Sigmoid colon (tissue), 7 donors: ENCODE measurements at places on chromosomes 11 and 22. TPM values are rescaled to one million over a fixed set of nuclear protein-coding genes. Genes with fewer than 3 reads are reported as not detected.

Gene ARHGAP42
- 6.4 TPM for total RNA-seq

Gene MUC2
- 2.9 TPM for total RNA-seq

Gene MS4A2
- total RNA-seq = 1.2 TPM

Gene FOLH1
- 1.1 TPM for total RNA-seq

Gene CCDC88B
- total RNA-seq = 3.9 TPM

Gene TTC9C
- 39.9 TPM for total RNA-seq

Gene UCP3
- total RNA-seq = 2.8 TPM

Gene MS4A3
- total RNA-seq = not detected

Gene IRAG1
- total RNA-seq = 153 TPM

Gene NAALADL1
- 46.8 TPM for total RNA-seq

Gene KRTAP5-10
- total RNA-seq = not detected

Gene MYBPC3
- not detected for total RNA-seq

Gene GVQW3
- 0.41 TPM for total RNA-seq

Gene GLYATL2
- total RNA-seq = not detected
